ENCODE measurements at places on chromosomes 7 and 10. TPM values are rescaled to one million over a fixed set of nuclear protein-coding genes. Genes with fewer than 3 reads are reported as not detected.
A peak's percentile ranks its signal among the peaks of the same experiment; 100 is the strongest.

ZMIZ1 gene
- 64.2 TPM for polyA plus RNA-seq

- peak; percentile 3 for DNase-seq
Observed at GRCh38 chr7:15688279-15688626, 1.8 kb upstream of the MEOX2 start.

GRCh38 chr7:132145466-132145865, 430.8 kb downstream of the PLXNA4 start:
- no peak for DNase-seq

CFAP69 gene
- polyA plus RNA-seq, result 27.3 TPM

DNA sequence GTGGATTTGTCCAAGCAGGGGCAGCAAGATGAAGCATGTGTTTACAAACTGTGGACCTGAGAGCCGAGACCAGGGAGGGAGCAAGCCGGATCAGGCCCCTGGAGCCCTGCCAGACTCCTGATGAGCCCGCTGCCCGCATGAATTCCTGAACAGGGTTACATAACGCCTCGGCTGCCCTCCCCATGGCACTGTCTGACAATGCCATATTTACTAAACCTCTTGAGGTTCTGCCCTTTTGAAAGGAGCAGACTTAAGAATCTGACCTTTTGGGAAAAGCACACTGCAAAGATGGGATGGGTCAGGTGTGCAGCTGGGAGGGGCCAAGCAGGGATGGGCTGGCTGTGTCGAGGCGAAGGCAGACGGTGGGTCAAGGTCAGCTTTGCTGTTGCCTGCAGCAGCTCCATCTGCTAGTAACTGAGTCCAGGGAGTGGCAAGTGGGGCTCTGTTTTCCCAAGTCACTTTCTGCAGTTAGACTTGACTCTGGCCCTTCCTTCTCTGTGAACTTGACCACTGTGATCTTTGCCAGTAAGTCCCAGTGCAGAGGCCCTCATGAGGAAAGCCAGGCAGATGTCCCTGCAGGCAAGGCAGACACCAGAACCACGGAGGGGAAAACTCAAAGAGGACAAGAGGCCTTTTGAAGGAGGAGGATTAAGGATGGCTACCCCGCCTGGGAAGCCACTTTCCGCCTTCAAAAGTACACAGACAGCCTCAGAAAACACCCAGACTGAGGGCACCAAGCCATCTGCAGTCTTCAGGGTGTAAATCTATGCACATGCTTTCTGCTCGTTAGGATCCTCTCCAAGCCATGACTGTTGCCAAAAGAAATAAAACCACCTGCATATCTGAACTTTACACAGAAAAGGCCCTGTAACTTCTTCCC, 175.8 kb downstream of the TNS3 start:
- no peak for DNase-seq

GRCh38 chr7:130369831-130370550, 10.3 kb upstream of the CPA1 start:
- no peak for DNase-seq

DNA sequence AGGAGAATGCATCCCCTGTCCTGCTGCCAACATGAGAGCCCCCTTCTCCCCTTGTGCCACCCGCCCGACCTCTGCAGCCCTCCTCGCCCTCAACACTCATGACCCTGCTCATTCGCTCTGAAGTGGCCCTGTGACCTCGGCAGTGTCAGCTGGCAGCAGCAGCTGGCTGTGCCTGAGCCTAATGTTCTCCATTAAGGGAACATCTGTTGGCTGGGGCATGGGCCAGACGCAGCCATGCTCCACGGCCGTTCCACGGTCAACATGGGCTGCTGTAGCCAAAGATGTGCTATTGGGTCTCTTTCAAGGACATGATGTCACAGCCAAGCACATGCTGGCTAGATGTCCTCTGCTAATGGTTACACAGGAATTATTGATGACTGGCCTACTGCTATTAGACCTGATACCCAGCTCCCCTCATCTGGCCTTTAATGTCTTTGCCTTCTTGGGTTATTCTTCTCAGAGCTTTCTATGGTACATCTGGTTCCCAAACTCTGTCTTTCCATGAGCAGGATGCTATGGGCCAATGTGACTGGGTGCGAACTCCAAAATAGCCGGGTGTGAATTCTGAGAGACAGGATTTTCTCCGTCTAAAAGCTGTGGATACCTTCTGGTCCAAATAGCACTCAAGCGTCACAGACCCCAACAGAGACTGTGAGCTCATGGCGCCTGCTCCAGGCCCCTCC, 22.4 kb downstream of the ADCYAP1R1 start:
- DNase-seq, result no peak

GRCh38 chr7:115352375-115352774, 430.5 kb downstream of the MDFIC start:
- no peak for DNase-seq

DNA sequence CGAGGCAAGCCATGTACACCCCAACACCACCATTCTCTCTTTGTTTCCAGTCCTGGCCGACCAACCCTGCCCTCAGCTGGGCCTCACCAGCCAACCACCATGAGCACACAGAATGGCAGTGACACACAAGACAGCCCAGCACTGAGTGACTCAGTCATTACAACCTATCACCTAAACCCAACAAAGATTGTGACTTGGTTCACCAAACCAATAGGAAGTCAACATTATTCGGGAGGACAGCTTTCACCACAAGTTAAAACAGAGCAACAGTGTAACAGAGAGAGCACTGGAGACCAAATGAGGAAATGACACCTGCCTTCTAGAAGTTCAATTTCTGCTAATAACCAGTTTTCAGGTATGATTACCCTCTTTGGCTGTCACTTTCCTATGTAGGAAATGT, 72.1 kb downstream of the DNMBP start:
- DNase-seq, result no peak

STOX1 gene
- polyA plus RNA-seq, result 10.0 TPM

GRCh38 chr10:126654579-126654978, 15.9 kb downstream of the C10orf90 start:
- DNase-seq, result no peak

DNA sequence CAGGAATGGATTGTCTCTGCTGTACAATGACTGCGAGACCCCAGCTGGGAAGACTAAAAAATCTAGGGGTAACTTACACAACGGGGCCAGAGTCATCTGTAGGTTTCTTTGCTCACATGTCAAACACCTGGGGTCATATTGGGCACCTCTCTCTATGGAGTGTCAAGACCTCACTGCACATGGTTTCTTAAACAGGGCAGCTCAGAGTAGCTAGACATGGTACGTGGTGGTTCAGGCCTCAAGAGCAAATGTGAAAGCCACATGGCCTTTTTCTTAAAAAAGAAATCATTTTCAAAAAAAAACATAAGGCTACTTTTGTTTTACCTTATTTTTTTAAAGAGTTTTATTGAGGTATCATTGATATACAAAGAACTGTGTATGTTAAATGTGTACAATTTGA, 162.2 kb upstream of the ITGB1 start:
- DNase-seq, result no peak

GNAT3 gene
- not detected for polyA plus RNA-seq

PTPN12 gene
- polyA plus RNA-seq, result 97.4 TPM

- no peak for DNase-seq
Observed at GRCh38 chr10:14728346-14728745, 46.4 kb downstream of the FAM107B start.

DNA sequence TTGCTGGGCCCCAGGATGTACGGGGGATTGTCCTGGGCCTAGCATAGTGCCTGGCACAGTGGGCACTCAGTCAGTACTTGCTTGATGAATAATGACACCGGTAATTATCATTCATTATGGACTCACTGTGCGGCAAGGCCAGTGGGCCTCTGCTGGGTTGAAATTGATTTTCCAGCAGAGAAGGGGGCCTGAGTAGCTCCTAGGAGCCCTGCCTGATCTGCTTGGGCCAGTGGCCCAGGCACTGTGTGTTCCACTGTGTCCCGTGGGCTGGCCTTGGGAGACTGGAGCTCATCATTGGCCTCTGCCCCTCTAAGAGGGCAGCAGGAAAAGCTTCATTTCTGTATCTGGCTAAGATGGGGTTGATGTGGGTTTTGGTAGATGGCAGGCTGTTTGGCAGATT, 1.4 kb downstream of the CHST3 start:
- no peak for DNase-seq

DNA sequence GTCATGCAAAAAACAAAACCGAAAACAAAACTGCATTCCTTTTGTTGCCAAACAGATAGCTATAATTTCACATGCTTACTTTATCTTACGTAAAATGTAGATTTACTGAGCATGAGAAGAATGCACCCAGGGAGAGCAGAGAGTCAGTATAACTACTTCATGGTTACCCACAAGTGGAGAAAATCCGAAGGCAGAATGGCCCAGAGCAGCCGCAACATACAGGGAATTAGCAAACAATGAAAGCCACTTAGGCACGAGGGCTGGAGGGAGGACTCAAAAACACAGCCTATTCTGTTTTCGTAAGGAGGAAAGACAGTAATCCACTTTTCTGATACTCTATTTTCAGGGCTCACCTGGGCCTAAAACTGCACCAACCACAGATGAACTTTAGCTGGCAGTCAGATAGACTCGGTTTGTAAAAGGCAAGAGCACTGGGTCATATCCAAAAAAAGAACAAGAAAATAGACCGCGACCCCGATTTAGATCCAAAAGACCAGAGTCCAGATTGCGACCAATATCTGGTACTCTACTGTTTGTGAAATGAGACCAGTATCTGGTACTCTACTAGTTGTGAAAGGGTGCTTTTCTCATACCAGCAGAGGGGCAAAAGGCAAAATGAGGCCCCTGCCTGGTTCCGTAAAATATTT, 1.3 kb downstream of the ITPRIP start:
- DNase-seq, result no peak

DNA sequence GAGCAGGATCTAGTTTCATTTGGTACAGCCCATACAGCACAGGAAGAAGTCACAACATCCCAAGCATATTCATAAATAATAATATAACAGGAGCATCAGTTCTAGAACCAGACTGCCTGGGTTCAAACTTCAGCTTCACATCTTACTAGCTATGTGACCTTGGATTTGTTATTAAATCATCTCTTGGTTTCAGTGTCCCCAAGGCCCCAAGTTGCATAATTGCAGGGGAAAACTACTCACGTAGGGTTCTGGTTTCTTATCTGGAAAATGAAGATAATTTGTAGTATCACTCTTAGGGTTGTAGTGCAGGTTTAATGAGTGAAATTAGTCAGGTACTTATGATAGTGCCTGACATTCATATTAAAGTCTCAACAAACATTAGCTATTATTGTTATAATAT, 5.5 kb upstream of the IQUB start:
- DNase-seq, result no peak

DNA sequence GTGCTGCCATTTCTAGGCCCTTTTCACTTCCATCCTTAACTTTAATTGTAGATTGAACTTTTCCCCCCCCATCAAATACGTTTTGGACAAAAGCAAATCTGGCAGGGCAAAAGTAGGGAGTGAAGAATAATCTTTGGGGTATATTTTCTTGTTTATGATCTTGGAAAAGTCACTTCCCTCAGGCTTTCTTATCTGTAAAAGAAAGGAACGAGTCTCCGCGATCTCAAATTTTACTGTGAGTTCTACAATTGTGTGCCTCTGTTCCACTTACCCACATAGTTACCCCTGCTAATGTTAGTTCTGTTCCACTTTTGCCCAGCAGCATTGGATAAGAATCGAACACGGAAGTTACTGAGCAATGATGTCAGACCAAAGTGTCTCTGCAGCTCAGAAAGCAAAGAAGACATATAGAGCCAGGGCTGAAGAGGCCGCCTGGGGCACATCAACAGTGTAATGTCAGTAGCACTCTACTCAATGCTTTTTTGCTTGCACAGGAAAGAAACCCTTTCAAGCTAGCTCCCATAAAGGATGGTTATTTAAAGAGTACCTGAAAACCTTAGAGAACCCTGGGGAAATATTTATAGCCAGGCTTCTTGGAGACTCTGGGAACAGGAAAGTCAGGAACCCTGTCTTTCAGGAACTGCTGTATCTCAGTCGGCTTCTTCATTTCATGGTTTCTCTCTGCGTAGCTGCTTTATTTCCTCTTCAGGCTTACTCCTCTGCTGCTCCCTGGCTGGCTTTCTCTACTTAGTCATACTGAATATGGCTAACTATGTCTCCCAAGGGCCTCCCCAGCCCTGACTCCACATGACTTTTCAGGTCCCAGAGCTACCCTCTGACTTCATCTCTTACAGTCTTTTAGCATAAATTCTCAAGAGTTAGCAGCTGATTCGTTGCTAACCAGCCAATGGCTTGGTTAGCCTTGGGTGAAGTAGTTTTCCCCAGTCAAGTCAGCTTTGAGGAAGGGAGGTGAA, 123.7 kb upstream of the FAM3C start:
- DNase-seq, result no peak

LRRD1 gene
- 1.0 TPM for polyA plus RNA-seq

- DNase-seq, result no peak
Observed at GRCh38 chr10:48725708-48726107, 41.0 kb downstream of the WDFY4 start.

DNA sequence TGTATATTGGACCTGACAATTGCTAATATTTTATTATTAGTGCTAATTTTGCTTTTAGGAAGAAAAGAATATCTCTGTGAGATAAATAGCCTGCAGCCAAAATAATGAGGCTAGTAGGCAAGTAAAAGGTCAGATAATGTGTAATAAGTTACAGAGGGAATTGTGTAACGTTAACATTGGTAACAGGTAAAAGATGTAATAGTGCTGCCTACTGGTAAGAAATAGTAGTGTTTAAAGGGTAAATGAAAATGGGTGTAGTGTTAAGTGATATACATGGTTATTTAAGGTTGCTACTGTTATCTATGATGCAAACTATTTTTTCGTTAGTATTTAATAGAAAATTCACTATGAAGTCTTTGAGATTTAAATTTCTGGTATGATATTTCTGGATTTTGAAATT, 9.2 kb upstream of the FOXP2 start:
- DNase-seq, result no peak

CRYGN gene
- polyA plus RNA-seq, result 2.5 TPM

GRCh38 chr10:109740436-109740835, 182.9 kb downstream of the XPNPEP1 start:
- DNase-seq, result no peak

TWNK gene
- 17.9 TPM for polyA plus RNA-seq

DNA sequence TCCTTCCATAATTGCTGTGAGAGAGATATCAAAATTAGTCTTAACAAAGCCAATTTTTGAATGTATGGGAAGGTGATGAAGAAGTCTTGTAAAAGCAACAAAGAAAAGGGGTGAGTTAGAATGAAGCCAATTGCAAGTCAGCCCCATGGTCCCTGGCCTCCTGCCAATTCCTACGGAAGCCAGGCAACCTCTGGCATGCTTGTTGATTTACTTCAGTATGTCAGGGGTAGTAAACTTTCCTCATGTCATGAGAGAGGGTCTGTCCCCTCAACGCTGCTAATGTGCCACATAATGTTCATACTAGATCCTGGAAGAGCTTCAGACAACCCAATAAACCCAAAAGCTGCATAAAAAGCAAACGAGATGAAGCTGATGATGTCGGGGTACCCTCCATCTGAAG, 159.1 kb upstream of the YAE1 start:
- DNase-seq, result peak; percentile 61

VAX1 gene
- not detected for polyA plus RNA-seq
